ENCODE measurements at places on chromosomes 3 and 15.

GRCh38 chr15:53536479-53537120 is 222.9 kb downstream of the WDR72 start:
- DNase-seq: no peak

GRCh38 chr15:48592221-48592731 is 53.2 kb downstream of the FBN1 start:
- no peak for DNase-seq

DNA sequence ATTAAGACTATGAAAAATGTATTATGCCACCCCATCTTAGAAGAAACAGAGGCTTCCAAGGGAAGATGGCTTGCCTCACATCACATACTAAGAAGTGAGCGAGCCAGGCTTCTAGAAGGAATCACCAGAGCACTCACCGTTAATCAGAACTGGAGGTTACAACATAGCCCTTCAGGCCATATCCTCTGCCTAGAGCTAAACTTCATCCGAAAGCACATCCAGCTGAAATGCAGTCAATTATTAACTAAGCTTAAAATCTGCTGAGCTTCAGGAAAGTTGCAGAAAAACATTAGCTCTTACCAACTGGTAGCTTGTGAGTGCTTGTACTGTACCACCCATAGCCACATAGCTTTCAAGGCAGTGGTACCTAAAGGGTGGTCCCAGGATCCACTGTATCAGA is 483.2 kb downstream of the TBL1XR1 start:
- no peak for DNase-seq

- no peak for DNase-seq
These were observed 20.6 kb downstream of the DCUN1D1 start for GRCh38 chr3:182959474-182960350.

DNA sequence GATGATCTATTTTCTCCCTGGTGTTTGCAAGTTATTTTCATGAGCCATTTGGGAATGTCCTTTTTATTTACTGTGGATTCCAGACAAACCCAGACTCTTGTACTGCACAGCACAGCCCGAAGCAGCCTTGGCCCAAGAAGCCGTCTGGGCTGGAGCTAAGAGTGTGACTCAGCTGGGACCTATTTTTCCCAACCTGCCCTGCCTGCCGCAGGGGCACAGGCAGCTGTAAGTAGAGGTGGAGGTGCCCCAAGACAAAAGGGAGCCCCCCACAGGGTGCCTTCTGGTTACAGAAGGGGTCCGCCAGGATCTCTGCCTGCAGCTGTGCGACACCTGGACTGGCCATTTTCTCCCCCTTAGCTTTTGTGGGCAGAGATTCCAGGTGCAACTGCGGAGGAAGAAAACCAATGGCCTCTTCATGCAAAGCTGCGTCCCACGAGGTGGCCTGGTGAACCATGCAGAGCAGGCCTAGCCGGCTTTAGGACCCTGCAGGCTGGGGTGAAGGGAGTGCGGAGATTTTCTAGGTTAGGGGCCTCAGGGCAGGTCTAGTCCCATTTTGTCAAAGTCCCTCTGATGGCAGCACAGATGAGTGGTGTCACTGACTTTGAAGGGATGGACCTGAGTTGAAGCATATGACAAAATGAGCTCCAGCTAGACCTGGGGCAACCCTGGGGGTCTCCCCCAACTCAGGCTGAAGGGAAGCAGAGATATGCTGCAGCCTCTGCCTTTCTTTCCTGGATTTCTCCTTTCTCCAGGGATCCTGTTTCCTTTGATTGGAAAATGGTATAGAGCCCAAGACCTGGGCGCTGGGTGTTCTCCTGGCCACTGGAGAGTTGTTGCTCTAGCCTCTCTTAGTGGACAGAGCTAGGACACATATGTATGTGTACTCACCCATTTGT is 131.2 kb downstream of the KLF13 start:
- no peak for DNase-seq

All from stimulated activated CD8-positive, alpha-beta memory T cell treated with anti-CD3 and anti-CD28 coated beads, Interleukin-4, amount 100 ng/mL, for 24 hours (primary cell).